Esophagus muscularis mucosa (tissue), 4 donors: ENCODE measurements at places on chromosomes 12 and 14. TPM values are rescaled to one million over a fixed set of nuclear protein-coding genes. Genes with fewer than 3 reads are reported as not detected.

DNA sequence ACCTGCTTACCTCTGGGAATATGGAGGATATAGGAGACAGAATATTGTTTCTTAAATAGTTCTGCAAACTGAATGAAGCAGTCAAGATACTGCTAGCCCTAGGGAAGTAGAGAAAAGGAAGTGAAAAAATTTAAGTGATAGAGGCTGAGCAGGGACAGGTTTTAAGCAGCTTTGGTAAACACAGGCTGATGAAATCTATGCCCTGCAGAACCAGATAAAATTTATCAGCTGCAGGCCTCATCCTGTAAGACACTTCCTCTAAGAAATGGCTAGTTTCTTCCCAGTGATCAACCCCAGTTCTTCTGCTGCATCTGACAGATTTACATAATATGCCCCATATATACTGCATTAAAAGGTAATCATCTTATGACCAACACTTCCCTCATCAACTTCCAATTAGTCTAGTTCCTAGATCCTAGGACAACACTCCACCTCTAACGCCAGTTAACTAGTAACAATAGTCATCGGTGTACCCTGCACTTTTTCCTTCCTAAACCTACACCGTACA is 1.3 kb upstream of the ESYT1 start:
- no peak overlapping the region for H3K4me3 ChIP-seq
- H3K36me3 ChIP-seq = peaks cover 22% of the 10 kb centered on the region
- DNase-seq = no peak
- peak overlapping the region; percentile 98 for H3K27ac ChIP-seq

DNA sequence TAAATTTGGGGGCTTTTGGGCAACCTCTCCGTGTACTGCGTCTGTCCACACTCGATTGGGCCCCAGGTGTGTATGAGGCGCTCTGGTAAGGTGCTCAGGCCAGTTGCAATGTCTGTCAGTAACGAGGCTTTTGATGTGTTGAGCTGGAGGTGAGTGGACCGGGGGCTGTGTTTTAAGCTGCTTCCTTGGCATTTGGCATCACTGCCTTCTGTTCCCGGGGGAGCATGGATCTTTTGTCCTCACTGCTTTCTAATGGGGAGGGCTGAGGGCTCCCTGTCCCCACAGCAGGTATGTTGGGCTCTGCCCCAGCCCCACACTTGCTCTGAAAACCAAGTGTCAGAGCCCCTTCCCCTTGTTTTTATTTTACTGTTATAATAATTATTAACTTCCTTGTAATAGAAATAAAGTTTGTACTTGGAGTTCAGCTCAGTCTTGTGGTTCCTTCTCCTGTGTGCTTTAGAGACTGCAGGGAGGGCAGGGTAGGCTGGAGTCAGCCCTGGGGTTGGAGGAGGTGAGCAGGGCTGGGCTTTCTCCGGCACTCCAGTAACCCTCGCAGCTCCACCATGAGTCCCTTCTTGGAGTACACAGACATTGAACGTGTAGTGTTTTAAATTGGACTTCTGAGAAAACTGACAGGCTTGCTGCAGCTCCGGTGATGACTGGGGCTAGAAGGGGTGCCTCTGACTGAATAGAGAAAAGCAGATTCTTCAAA is 28.0 kb downstream of the TRAFD1 start:
- H3K27me3 ChIP-seq = no peaks in the 10 kb centered on the region
- no peaks in the 10 kb centered on the region for H3K4me1 ChIP-seq
- H3K36me3 ChIP-seq = peaks cover 67% of the 10 kb centered on the region

- H3K27me3 ChIP-seq = no peaks in the 10 kb centered on the region
- DNase-seq = no peak
- H3K4me1 ChIP-seq = peaks cover 5% of the 10 kb centered on the region
- H3K4me3 ChIP-seq = no peak overlapping the region
- H3K27ac ChIP-seq = no peak overlapping the region
- peaks cover 33% of the 10 kb centered on the region for H3K36me3 ChIP-seq
Measured at GRCh38 chr14:103581954-103582703, 19.4 kb downstream of the COA8 start.

DNA sequence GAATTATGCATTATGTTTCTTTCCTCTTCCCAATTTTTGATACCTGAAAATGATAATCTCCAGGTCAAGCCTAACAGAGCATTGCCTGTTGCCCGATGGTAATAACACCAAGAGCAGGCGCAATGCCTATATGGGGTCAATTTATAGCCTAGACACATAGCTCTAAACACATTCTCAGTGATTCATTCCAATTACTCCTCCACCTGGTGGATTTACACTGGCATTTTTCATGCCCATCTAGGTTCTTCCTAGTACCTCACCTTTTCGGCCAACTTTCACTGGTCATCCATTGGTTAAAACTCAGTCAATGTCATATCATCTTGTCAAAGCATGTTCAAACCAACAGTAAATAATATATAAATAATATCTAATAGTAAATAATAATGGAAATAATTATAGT is 53.1 kb downstream of the EIF2S3B start:
- DNase-seq = no peak
- no peak overlapping the region for H3K27ac ChIP-seq
- H3K27me3 ChIP-seq = no peaks in the 10 kb centered on the region
- no peaks in the 10 kb centered on the region for H3K4me1 ChIP-seq

The RNASE2 gene
- total RNA-seq = 3.8 TPM

The SYT10 gene
- total RNA-seq = 0.33 TPM

- H3K36me3 ChIP-seq = no peaks in the 10 kb centered on the region
- H3K27me3 ChIP-seq = no peaks in the 10 kb centered on the region
- no peaks in the 10 kb centered on the region for H3K4me1 ChIP-seq
- no peak for DNase-seq
Measured at GRCh38 chr14:57753821-57754220, 112.1 kb downstream of the SLC35F4 start.

GRCh38 chr14:54722791-54723432 is 156.0 kb downstream of the SAMD4A start:
- H3K36me3 ChIP-seq = no peaks in the 10 kb centered on the region
- no peak overlapping the region for H3K27ac ChIP-seq
- H3K4me3 ChIP-seq = no peak overlapping the region

The PTCSC3 gene
- total RNA-seq = not detected

DNA sequence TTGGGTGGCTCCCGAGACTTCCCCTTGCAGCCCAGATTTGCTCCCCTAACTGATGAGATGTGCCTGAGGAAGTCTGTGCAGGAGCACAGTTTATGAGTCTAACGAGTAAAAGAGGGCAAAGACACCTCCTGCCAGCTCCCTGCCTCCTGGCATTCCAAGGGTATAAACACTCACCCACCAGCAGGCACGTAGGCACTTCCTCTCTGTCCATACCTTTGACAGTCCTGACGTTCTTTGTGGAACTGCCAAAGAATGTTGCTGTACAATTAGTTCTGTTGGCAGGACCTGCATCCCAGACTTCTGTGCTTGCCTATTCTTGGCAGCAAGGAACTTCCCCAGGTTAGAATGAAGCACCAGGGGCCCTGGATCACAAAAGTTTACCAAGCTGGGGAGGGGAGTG is 889.3 kb downstream of the BCL11B start:
- no peaks in the 10 kb centered on the region for H3K4me1 ChIP-seq
- H3K27me3 ChIP-seq = no peaks in the 10 kb centered on the region
- no peaks in the 10 kb centered on the region for H3K36me3 ChIP-seq

The MGP gene
- total RNA-seq = 680 TPM

DNA sequence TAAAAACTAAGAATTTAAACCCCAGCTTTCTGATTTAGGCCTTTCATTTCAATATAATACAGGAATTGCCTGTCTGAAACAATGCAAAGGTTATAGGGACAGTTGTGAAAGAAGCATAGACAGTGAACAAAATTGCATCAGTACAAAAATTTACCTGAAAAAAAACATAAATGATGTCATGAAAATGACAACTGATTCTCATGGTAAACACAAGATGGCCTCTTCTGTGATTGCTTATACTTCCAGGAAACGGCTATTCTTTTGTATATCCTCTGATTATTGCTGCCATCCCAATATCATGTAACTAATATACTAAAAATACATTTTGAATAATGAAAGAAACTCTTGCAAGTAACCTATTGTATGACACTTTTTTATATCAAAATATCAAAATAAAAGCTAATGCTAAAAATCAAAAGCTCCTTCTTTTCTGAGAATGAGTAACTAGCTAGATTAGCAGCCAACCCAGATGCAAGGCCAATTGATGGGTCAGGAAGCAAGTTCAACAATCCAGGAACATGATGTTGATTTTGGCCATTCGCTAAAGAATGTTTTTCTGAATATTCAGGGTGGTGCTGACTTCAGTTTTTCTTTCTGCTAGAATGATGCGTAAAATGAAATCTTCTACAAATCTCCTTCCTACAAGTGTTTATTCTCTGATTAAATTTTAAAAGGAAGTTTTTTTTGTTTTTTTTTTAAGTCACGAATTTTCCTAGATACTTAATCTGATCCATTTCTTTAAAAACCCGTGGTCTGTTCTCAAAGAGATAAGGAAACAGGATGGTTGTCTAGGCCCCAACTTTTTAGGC is 83.6 kb downstream of the ALX1 start:
- no peaks in the 10 kb centered on the region for H3K27me3 ChIP-seq
- H3K27ac ChIP-seq = no peak overlapping the region
- no peak overlapping the region for H3K4me3 ChIP-seq
- no peaks in the 10 kb centered on the region for H3K4me1 ChIP-seq
- no peaks in the 10 kb centered on the region for H3K36me3 ChIP-seq

GRCh38 chr12:66661357-66661756 is 17.5 kb downstream of the GRIP1 start:
- no peak overlapping the region for H3K4me3 ChIP-seq
- no peak overlapping the region for H3K27ac ChIP-seq
- no peak for DNase-seq

The SLC17A8 gene
- not detected for total RNA-seq

- no peaks in the 10 kb centered on the region for H3K27me3 ChIP-seq
- peak overlapping the region; percentile 73 for H3K4me3 ChIP-seq
- peak overlapping the region; percentile 96 for H3K27ac ChIP-seq
- H3K36me3 ChIP-seq = no peaks in the 10 kb centered on the region
- H3K4me1 ChIP-seq = peaks cover 27% of the 10 kb centered on the region
- no peak for DNase-seq
Measured at GRCh38 chr12:101878243-101878821, 952 bp downstream of the DRAM1 start.

The ANO2 gene
- 4.0 TPM for total RNA-seq

The RFX4 gene
- not detected for total RNA-seq

- H3K27me3 ChIP-seq = no peaks in the 10 kb centered on the region
- no peaks in the 10 kb centered on the region for H3K4me1 ChIP-seq
- no peak for DNase-seq
- H3K4me3 ChIP-seq = no peak overlapping the region
- no peak overlapping the region for H3K27ac ChIP-seq
Measured at GRCh38 chr14:47278233-47278842, 397.1 kb downstream of the MDGA2 start.

The CFAP73 gene
- total RNA-seq = not detected

DNA sequence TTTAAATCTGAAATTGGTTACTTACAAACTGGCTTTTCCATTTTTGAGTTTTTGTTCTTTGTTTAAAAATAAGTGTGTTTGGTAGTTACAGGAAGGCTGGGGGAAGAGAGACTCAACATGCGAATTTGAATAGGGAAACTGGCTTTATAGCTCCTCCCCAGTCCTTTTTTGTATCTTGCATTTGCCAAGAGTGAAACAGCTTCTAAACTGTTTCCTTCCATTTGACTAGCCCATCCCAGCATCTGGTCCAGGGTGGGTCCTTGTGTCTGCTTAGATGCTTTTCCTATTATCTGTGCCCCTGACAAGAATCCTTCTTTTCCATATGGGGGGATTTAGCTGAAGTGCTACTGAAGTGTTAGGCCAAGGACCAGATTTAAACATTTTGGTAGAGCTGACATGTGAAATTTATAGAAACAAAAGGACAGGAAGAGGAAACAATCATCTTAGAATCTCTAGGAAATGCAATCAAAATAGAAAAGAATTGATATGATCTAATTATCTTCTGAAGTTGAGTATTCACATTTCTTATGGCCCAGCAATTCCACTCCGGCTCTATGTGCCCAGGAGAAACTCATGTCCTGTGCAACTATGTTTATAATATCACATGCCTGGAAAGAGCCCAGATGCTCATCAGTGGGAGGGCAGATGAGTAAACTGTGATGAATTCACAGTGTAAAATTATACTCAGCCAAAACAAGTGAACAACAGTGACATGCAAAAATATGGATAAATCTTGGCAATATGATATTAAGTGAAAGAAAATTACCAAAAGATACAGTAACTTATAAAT is 7.4 kb downstream of the SMOC1 start:
- H3K27ac ChIP-seq = no peak overlapping the region
- no peaks in the 10 kb centered on the region for H3K4me1 ChIP-seq
- no peaks in the 10 kb centered on the region for H3K36me3 ChIP-seq
- no peak for DNase-seq
- no peak overlapping the region for H3K4me3 ChIP-seq

GRCh38 chr14:45664668-45665356 is 411.8 kb upstream of the MIS18BP1 start:
- no peaks in the 10 kb centered on the region for H3K27me3 ChIP-seq
- H3K4me3 ChIP-seq = no peak overlapping the region
- H3K36me3 ChIP-seq = no peaks in the 10 kb centered on the region
- no peak overlapping the region for H3K27ac ChIP-seq
- no peak for DNase-seq

DNA sequence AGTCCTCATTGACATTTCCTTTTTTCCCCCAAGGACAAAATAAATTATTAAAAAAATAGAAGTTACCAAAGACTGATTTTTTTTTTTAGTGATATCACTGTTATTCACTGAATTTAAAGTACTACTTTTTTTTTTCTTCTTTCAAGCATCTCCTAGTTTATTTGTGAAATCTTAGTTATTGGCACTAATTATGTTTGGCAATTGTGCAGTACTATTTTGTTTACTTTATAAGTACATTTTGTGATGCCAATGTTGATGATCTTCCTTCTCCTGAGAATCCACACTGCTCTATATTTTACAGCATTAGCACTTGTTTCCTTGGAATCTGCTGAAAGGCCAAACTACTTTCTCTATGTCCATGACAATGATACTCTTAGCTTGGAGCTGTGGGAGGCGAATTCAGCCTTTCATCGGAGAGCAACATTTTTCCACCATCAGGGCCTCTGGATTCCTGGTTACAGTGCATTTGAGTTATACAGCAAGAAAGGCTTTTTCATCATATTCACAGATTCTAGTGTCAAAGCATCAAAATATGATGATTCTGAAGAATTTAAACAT is 123.8 kb upstream of the PTPRQ start:
- no peak for DNase-seq
- H3K4me3 ChIP-seq = no peak overlapping the region
- H3K27me3 ChIP-seq = no peaks in the 10 kb centered on the region
- no peaks in the 10 kb centered on the region for H3K4me1 ChIP-seq
- no peaks in the 10 kb centered on the region for H3K36me3 ChIP-seq

The OR6C2 gene
- total RNA-seq = not detected

- no peaks in the 10 kb centered on the region for H3K27me3 ChIP-seq
- no peak for DNase-seq
- H3K4me1 ChIP-seq = no peaks in the 10 kb centered on the region
- no peaks in the 10 kb centered on the region for H3K36me3 ChIP-seq
Measured at GRCh38 chr12:81274637-81275529, 197.0 kb downstream of the ACSS3 start.

DNA sequence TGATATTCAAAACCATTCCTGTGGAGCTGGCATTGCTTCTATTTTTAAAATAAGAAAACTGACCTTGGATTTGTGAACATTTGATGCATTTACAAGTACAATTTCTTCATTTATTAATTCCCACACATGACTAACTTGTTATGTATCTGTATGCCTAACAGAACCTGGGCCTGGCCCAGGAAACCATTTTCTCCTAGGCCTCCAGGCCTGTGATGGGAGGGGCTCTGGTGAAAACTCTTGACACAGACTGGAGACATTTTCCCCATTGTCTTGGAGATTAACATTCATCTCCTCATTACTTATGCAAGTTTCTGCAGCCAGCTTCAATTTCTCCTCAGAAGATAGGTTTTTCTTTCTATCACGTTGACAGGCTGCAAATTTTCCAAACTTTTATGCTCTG is 42.0 kb downstream of the GLIPR1L2 start:
- no peak overlapping the region for H3K4me3 ChIP-seq
- DNase-seq = no peak
- no peaks in the 10 kb centered on the region for H3K4me1 ChIP-seq
- no peaks in the 10 kb centered on the region for H3K27me3 ChIP-seq
- H3K36me3 ChIP-seq = no peaks in the 10 kb centered on the region
- no peak overlapping the region for H3K27ac ChIP-seq

The DRAM1 gene
- total RNA-seq = 11.8 TPM
